ENCODE measurements at places on chromosomes 2 and 18.
A peak's percentile ranks its signal among the peaks of the same experiment; 100 is the strongest.

GRCh38 chr2:200962811-200963123 is 693 bp downstream of the ORC2 start:
- no peak for DNase-seq

DNA sequence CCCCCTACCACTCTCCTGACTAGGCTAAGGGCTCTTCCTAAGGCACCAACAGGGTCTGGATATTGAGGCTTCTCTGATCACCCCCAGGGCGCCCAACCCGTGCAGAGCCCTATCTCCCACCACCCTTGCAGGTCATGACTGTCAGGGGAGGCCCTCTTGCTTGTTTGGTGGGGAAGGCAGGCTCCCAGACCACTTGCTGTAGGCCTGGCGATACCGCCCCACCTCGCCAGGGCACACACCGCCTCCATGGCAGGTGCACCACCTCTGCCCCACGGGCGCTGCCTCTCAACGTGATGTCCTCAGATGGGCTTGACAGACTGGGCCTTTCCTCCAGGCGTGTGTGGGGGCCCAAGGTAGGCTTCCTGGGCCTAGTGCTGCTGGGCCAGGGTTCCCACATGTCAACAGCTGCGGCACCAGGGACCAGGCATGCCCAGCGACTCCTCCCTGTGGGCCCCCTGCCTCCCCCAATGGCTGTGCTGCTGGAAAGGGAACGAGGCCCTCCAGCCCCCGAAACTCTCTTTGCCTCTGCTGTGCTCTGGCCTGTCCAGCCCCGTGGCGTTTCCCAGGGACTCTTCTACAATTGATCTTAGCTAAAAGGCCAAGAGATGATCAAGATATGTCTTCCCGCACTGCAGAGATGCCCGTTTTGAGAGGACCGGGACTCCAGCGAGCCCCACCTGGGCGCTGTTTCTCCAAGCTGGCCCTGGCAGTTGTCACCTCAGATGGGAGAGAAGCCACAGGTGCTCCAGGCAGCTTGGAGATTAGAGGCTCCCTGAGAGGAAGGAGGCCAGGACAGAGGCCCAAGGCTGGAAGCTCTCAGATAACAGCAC is 7.5 kb downstream of the NPPC start:
- no peak for DNase-seq

GRCh38 chr18:68960355-68960754 is 162.5 kb downstream of the CCDC102B start:
- DNase-seq = no peak

- DNase-seq = no peak
Observed at GRCh38 chr2:46967990-46968647, 52.5 kb upstream of the MCFD2 start.

GRCh38 chr2:36408198-36408703 is 52.7 kb downstream of the CRIM1 start:
- DNase-seq = peak; percentile 41

GRCh38 chr2:112784199-112785189 is at the start of gene IL1A:
TSS of gene IL1A (minus strand) at chr2:112784493. CDS start at chr2:112783770, 723 bp downstream.
- DNase-seq = no peak

DNA sequence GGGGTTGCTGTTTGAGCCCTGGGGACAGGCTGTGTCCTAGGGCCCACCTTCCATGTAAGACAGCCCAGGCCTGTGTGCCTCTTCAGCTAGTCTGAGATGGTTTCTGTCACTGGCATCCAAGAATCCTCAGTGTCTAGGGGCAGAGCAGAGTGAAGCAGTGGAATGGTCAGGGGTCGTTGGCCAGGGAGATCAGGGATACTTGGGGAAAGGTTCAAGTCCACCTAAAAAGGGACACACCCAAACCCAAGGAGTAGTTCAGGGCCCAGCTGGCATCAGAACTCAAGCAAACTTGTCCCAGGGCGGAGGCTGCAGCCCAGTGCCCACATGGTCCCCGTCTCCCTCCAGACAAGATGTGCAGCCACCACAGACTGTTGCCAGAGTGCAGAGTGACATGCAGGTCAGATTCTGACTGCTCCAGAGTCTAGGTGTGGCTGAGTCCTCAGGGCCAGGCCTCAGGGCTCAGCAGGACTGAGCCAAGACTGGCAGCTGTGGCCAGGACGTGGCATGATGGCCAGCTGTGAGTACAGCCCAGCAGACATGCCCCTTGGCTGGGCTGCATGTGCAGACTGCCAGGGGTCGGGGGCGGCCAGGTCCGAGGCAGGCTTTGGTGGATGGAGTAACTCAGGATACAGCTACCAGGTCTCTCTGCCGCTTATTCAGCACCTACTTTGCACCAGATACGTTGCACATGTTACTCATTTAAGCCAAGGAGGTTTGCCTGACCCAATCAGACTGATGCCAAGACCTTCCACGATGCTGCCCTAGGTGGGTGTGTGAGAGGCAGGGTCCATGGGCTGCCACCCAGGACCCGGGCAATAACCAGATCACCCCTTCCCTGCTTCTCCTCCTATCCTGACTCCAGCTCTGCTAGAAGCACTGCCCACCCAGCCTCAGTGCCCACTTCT is 146.6 kb downstream of the SMAD7 start:
- DNase-seq = no peak

GRCh38 chr2:229642371-229642770 is 72.0 kb downstream of the DNER start:
- DNase-seq = no peak

DNA sequence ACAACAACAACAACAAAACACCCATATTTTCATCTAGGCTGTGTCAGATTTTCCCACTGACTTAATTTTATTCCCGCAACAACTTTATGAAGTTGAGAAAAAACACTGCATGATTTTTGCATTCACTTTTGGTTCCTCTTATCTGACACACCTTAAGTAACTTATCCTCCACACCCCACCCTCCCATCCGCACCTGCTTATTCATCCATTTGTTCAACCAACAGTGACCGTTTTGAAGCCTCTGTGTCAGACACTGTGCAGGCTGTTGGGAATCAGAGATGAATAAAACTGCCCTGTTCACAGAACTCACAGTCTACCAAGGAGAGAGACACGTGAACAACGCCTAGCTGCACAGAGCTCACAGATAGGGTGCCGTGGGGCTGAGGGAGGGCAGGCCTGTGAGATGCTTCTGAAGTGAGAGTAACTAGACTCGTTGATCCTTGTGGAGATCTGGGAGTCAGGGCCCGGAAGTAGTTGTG is 7.4 kb downstream of the CNNM4 start:
- DNase-seq = no peak

DNA sequence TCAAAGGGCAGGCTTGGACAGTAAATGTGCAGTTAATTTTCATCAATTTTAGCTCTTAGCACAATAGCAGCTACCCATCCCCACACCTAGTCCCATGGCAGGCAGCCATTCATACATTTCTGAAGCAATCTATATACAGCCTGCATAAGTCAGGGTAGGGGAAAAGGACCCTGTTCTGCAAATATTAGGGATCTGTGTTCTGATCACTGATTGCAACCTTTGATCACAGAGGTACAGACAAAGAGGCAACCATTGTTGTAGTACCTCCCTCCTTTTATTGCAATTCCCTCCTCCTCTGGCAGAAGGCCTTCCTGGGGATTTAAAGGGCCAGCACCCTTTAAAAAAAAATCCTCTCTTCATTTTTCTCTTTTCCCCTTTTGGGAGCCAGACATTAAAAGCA is 58.3 kb downstream of the KANSL1L start:
- DNase-seq = no peak

DNA sequence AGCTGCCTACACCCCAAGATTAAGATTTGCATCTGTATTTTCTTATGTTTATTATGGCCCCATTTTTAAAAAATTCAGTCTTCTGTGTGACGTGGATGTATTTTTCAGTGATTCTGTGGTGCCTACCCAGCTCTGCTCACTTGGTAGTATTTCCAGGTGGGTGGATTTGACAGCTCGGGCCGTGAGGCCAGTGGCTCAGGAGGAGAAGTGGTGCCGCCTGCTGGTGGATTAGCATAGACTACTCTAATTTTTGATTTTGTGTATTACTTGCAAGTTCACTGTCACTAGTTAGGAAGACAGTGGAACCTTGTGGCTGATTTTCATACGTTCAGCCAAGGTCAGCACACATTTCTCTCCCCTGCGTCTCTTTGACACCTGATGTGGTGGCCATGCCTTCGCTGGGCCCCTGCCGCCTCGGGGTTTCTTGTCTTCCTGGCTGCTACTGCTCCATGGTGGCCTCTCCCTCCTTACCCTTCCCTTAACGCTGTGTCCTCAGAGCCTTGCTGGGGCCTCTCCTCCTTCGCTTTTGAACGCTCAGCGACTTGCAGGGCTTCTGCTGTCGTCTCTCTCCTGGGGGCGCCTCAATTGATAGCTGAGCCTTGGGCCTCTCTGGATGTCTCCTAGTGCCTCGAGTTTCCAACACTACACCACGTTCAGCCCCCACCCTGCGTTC is 89.4 kb downstream of the DGKD start:
- peak; percentile 91 for DNase-seq

DNA sequence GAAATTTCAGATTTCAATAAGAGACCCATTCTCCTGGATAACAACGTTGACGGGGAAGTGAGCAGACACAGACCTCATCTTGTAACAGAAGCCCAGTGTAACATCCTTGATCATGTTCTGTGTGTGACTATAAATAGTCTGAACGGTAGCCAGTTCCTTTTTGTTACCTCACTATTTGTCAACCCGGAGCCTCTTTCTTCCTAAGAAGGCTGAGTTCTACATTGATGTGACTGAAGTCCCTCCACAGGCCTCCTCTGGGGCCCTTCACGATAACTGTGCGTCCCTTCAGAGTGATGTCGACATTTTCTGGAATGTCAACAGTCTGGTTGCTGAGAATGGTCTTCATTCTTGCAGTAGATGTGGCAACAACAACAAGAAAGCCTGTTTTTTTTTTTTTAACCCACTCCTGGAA is 6.3 kb upstream of the PLEKHM3 start:
- DNase-seq = no peak

DNA sequence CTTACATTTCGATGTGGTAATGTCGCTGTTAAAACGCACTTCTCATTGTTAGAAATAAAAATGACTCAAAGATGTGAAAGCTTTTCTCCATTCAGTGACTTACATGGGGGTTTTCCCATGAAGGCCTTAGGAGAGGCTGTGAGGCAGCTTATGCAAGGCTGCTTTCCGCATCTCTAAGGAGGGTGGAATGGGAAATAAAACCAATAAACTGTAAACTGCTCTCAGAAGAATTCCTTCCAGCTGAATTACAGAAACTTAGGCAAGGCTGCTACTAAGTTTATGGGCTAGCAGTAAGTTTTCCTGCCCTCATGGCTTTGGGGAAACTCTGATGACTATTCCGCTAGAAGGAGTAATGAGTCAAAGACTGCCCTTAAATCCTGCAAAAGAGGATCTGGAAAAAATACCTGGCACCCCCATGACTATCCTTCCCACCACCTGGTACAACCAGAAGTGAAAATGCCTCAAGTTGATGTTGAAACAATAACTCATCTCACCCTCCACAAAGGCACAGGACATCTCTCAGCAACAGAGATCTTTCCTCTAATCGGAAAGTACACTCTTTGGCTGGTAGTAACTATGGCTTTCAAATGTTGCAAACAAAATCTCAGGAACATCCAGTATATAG is 97.7 kb upstream of the SMAD7 start:
- no peak for DNase-seq

DNA sequence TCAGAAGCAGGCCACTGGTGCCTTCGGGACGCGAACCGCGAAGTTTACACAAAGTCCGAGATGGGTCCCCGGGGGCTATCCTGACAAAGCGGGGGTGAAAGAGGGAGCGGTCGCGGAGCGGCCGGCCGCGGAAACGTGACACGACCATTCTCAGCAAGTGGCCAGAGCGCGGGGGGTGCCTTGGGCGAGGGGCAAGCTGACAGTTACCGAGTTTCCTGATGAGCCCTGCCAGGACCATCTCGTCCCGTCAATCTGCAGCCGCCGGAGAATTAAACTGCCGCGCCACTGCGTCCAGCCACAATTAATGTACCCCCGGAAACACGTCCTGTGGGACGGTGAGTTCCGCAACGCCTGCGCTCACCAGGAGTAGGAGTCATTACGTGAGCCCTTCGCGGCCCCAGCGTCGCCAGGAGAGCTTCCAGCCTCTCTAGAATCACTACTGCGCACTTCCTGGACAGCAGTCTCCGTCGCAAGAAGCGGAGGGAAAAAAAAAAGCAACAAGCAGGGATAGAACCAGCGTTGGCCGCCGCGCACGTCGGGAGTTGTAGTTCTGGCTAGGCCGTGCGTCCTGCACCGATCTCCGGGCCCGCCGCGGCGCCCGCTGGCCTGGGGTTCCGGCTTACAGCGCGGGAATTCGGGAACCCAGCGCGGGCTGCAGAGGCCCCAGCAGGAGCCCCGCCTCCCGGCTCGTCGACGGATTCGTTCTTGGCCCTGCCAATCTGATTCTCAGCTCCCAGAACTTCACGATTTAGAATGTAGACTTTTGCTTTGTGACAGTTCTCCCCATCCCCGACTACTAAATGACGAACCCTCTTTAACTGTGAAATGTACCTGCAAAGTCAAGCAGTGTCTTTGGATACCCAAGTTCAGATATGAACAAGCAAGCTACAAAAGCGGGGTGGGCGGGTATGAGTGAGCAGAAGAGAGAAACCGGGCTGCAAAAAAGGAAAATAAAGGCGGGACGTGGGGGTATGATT is at the start of gene RTTN:
Gene RTTN, minus strand, starts transcription at position 267 of the 977 bp plus-strand sequence. Its CDS starts 29 bp downstream, at position 238.
- peak; percentile 99 for DNase-seq

DNA sequence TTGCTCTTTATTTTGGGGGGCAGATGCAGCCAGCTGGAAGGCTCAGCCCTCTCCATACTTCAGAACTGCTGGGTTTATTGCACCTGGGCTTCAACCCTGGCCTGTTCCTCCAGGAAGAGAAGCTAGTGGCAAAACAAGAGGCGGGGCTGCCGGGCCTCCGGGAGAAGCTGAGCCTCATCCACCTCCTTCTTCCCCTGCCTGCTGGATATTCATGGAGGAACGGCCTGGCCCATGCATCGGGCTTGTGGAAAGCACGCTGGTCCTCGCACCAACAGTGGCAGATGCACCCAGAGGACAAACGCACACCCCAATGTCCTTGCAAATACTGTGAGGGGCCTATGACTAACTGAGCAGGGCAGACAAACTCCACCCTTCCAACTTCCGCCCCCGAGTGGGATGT is 30.6 kb downstream of the FAM178B start:
- DNase-seq = no peak

DNA sequence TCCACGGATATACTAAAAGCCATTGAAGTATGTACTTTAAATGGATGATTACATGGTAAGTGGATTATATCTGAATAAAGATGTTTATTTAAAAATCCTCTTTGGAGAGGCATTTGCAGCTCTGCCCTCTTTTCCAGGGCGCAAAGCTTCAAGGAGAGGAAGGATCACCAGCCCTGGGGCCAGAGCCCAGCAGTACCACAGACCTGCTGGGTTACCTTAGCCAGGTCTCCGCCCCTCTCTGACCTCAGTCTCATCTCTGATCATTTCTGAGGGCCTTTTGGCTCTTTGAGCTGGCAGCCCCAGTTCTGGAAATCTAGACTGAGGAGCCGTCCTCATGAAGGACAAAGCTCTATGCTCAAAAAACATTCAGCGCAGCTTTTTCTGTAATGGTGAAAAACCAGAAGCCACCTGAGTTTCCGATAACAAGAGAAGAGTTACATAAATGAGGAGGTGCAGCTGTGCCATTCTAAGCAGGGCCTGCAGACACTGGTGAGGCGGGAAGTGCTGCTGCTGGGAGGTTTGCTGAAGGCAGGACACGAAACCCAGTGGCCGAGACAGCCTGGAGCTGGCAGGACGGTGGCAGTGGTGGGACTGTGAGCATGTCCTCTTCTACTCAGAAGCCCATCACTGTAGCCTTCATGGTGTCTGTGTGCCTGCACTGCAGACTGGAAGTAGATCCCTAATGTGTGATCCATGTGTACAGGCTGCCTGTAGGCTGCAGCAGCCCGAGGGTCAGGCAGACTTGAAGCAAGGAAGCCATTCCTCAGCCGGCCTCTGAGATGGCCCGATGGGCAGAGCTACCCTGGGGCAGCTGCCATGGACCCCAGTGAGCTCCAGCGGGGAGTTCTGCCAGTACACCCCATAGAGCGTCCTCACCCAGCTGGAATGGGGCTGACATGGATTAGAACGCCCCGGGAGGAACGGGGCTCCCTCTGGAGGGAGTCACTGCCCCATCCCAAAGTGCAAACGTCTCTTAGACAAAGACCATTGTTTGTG is 27.7 kb downstream of the ADRA2B start:
- DNase-seq = no peak

All from eye (tissue), 1 donor.